ENCODE measurements at places on chromosomes 16 and 17.

DNA sequence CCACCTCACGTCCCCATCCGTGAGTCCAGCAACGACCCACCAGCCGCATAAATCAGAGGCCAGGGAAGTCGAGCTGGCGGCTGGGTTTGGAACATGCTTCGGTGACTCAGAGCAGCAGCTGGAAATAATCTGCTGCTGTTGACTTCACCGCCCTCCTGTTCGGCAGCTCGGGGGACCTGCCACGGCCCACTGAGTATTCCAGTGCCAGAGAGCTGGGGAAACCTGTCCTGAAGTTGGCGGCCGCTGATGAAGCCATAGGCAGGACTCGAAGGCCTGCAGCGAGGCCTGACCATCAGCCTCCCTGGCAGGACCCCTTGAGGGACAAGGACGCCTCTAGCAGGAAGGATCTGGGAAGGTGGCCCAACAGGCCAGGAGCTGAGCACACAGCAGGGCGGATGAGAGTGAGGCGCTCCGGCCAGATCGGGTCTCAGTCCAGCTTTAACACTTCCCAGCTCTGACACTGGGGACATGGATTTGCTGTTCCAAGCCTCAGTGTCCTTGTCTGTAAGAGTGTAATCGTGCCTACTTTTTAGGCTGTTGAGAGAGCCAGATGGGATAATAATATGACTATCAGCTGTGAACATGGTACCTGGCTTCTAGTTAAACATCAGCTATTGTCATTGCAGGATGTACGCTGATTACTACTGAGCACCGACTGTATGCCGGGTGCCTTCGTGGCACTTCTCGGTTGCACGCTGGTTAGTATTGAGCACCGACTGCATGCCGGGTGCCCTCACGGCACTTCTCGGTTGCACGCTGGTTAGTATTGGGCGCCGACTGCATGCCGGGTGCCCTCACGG is 50.4 kb upstream of the CIBAR2 start:
- no peak for DNase-seq

DNA sequence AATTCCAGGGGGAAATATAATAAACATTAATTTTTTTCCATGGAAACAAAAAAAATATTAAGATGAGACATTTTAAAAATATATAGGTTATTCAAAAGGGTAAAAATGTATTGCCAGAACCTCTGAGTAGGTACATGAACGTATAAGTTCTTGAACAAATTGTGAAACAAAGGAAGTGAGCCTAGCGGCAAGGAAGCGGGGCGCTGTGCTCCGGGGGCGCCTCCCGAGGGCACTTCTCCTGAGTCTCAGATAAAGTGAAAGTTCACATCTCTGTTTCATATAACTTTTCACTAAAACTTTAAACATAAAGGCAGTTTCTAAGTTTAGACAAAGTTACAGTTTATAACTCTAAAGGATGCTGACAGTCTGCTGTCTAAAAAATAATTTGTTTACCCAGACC is 52.3 kb downstream of the TNRC6C start:
- no peak for DNase-seq

- DNase-seq, result peak; percentile 25
These were observed 26.5 kb upstream of the NF1 start for GRCh38 chr17:31068291-31068690.

DNA sequence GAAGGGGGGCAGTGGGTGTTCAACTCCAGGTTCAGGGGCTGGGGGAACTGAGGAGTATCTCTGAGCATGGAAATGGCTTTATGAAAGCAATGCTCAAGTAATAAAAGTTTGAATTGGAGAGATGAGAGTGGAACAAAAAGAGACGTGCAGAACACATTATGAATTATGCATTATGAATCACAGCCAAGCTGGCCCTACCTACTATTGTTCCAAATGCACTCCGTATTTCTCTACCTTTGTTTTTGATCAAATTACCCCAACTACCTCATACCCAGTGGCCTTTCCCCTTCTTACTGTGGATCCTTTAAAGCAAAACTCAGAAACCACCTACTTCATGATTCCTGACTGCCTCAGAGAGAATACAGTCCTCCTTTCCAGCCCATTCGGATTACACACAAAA is 38.1 kb downstream of the TEKT3 start:
- DNase-seq, result no peak

DNA sequence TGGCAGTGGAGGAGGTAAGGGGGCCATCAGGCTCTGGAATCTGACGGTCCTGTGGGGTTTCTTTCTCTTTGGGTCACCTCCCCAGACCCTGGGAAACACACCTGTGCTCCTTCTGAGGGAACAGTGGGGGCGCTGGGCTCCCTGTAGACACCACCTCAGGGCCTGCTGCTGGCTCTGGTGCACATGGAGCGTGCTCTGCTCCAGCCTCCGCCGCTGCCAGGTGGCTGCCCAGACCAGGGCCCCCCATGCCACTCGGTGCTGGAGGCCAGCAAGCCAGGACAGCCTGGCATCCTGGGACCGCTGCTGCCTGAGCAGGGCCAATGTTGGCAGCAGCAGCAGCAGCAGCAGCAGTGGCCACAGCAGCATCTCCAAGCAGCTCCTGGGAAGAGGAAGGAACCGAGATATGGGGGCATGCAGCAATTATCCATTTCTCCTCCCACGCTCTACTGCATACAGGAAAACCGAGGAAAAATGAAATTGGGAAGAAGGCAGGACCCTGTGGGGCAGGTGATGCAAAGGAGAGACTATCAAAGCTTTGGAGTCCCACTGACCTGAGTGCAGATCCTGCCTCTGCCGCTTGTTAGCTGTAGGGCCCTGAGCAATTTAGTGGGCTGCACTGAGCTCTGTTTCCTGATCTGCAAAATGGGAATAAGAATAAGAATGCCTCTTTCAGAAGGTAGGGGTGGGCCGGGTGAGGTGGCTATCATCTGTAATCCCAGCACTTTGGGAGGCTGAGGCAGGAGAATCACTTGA is 902 bp downstream of the GHDC start:
- no peak for DNase-seq

GRCh38 chr16:55817236-55817912 is 15.5 kb downstream of the CES1 start:
- DNase-seq, result no peak

GRCh38 chr17:49003557-49004511 is 6.6 kb downstream of the IGF2BP1 start:
- no peak for DNase-seq

GRCh38 chr17:79360196-79360595 is 250.7 kb downstream of the RBFOX3 start:
- DNase-seq, result no peak

GRCh38 chr17:9860851-9861250 is 35.1 kb downstream of the GLP2R start:
- no peak for DNase-seq

DNA sequence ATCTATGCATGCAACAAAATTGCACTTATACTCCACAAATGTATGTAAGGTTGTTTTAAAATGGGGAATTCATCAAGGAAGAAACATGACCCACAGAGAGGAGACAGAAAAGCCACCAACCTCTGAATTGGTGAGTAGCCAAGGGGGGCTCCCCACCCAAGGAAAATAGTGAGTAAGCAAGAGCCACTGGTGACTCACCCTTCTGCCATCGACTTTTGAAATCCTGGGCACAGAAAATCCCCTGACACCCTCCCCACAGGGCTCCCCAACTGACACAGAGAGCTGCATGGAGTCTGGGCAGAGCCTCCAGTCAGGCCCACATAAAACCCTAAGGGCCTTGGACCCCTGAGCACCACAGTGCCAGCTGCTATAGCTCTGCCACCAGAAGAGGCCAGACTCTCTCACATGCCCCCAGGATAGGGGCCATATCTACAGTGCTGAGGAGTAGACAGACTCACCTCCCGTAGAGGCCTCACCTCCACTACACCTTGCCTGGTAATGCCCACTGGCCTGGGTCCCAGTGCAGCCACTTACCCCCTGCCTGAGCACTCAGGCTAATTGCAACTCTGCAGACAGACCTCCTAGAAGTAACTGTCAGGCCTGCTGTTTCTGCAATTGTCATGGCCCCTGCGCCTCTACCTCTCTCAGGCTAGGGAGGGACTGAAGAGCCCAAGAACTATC is 244.7 kb upstream of the WSB1 start:
- no peak for DNase-seq

- DNase-seq, result no peak
These were observed 21.7 kb upstream of the GOSR2 start for GRCh38 chr17:46901291-46901690.

GRCh38 chr16:66270333-66270927 is 96.1 kb upstream of the CDH5 start:
- no peak for DNase-seq

- no peak for DNase-seq
These were observed 10.6 kb upstream of the CD300A start for GRCh38 chr17:74455821-74456220.

- no peak for DNase-seq
These were observed 2.9 kb downstream of the C16orf90 start for GRCh38 chr16:3492356-3492755.

- DNase-seq, result no peak
These were observed 21.6 kb upstream of the SHISA9 start for GRCh38 chr16:12879812-12880211.

DNA sequence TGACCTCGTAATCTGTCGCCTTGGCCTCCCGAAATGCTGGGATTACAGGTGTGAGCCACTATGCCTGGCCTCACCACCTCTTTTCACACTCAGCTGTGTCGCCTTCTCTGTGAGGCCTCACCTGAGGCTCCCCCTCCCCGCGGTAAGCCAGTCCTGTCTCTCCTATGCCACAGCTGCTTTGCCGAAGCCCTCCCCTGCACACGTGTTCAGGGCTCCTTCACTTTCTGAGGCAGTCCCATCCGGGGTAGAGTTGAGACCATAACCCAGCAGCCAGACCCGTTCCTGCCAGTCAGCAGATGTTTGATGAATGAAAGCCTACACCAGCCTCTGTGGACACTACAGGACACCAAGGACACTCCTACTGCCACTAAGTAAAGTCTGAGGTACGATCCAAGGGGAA is 10.6 kb downstream of the USP7 start:
- DNase-seq, result no peak

- no peak for DNase-seq
These were observed 7.7 kb upstream of the ITGAE start for GRCh38 chr17:3808701-3809100.

DNA sequence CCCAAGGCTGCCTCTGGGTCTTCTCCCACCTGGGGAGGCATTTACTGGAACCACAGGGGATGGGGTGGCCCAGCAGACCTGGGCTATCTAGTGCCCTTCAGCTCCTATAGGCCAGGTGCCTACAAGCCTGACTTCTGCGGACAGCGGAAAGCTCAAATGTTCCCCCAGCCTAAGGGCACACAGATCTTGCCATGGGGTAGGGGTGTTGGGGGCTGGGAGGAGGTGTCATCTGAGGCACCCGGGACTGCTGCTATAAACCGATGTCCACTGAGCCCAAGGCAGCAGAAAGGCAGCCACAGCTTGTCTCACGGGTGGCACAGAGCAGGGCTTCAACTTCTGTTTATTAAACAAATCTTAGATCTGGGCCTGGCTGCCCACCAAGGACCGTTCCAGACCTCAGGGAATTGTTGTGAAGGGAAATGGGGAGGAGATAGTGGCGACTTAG is 3.6 kb downstream of the MYO1C start:
- DNase-seq, result no peak

GRCh38 chr17:72142614-72143013 is 21.8 kb downstream of the SOX9 start:
- DNase-seq, result no peak

- no peak for DNase-seq
These were observed 21.2 kb downstream of the CDC42EP4 start for GRCh38 chr17:73290399-73291259.

GRCh38 chr16:11342021-11342855 is 3.0 kb upstream of the RMI2 start:
- no peak for DNase-seq

- DNase-seq, result no peak
These were observed 19.2 kb downstream of the VAC14 start for GRCh38 chr16:70781800-70782199.

- DNase-seq, result no peak
These were observed 3.9 kb upstream of the SCPEP1 start for GRCh38 chr17:56974055-56974454.

GRCh38 chr17:78822552-78822951 is 18.1 kb downstream of the USP36 start:
- no peak for DNase-seq

GRCh38 chr17:37054894-37055293 is 106.1 kb downstream of the AATF start:
- DNase-seq, result no peak

DNA sequence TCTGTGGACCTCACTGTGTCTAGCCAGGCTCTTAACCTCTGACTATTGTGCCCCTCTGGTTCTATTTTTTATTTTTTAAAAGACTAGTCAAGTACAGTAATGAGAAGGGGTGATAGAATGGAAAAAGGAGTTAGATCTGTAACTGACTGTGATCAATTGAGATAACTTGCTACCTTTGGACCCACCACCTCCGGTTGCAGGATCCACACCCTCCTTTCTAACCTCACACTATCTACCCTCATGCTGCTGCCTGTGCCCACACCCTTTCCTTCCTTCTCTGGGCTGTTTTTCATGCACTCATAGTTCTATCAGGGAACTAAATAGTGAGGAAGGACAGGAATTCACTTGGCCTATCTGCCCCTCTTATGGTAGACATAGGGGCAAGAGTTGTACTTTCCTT is 172.3 kb downstream of the KATNIP start:
- no peak for DNase-seq

DNA sequence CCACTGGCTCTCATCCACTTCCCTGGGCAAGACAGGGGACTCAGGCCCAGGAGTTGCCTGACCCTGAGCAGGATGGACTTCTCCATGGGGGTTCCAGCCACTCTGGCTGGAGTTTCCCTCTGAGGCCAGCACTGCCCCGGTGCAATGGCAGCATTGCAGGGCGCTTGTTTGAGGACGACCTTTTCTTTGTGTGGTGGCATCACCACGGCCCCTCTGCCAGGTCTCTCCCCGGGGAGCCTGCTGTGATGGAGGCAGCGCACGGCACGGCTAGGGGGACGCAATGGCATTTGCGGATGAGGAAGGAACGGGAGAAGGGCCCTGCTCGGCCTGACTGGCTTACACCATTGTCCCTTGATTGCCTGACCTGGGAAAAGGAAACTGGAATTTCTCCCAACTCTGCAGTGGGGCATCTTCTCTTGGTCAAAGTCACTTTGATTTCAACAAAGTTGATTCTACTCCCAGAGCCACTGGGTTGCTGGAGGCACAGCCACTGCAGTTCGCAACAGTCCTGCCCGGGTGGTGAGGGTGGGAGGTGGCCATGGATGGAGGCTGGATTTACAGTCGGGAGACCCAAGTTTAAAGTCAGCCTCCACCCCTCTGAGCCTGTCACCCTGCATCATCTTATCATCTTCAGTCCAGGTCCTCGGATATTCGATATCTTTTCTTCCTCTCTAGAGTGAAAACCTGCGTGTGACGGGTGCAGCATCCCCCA is 82.9 kb upstream of the ZNF469 start:
- DNase-seq, result no peak

GRCh38 chr16:622920-623280 is 7.9 kb upstream of the WFIKKN1 start:
- DNase-seq, result no peak

GRCh38 chr17:14207791-14208190 is 28.9 kb downstream of the CDRT15 start:
- no peak for DNase-seq

- DNase-seq, result no peak
These were observed 500.4 kb upstream of the ERCC4 start for GRCh38 chr16:13419589-13419988.

GRCh38 chr17:39916918-39917317 is 1.5 kb downstream of the GSDMB start:
- DNase-seq, result no peak
